ENCODE measurements at places on chromosomes 13 and 19.
A peak's percentile ranks its signal among the peaks of the same experiment; 100 is the strongest.

DNA sequence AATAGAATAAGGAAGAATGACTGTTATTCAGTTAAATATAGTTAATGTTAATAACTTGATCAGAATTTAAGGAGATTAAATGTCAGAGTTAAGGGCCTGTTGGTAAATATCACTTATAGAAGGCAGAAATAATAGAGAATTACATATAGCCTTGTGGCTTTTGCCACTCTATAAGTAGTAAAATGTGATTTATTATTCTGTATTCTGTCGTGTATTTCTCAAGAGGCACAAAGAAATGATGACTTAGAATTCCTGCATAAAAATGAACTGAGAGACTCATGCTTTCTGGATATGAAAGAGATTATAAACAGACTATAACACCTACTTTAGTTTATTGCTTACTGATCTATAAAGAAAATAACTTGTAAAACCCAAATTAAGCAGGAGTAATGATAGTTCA is 40.1 kb downstream of the GPC6 start:
- DNase-seq = no peak

DNA sequence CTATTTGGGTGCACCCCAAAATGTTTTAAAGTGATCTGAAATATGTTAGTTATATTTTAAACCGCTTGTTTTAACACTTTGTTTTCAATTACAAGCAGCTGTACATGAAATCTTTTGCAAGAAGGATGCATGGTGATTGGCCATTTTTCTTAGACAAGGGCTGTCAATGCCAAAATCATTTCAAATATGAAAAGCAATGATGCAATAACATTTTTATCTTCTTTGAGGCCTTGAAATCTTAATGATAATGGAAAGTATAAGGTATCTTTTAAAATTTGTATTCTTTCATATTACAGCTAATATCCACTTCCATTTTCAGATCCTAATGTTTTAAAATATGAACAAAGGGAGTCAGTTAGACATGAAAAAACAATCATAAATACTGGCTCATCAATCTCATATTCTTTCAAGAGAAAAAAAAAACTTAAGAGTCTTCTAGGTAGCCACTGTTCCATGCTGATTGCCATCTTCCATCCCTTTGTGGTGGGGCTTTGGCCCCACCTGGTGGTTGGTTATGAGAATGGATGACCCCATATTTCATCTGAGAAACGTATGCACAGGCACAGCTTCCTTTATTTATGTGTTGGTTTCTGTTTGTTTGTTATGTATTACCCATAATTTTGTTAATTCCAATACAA is 330.3 kb upstream of the MIR17HG start:
- DNase-seq = peak; percentile 13

DNA sequence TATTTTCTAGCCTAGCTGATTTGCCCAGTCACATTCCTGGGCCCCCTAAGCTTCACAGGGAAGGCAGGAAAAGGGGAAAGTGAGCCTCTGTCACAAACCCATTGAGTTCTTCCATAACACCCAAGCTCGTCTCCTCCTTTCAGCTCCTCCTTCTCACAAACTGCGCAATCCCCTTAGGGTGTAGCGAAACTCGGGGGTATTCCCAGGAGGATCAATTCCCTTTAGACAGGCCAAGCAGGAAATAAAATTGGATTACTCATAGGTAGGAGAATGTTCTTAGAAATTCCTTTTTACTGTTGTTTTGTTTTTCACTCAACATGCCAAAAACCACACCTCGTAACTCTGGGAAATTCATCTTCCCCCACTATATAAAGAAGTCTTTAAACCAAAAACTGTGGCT is 139.3 kb downstream of the IRS2 start:
- no peak for DNase-seq

- DNase-seq = no peak
Observed at GRCh38 chr13:59261928-59262488, 901.7 kb downstream of the DIAPH3 start.

DNA sequence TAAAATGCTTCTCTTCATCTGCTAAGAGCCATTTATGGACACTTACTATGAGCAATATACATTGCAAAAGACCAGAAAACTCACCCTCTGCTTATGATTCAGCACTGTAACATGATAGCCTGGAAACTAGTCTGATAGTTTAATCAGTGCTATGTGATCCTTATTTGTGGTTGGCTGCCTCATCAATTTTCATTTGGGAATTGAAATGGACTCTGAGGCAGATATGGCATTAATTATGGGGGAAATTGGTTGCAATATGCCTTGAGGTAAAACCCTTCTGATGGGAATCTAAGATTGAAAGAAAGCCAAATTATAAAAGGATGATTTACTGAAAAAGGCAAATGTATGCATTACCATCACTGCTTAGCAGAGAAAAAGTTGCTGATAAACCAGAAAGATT is 33.5 kb downstream of the FAM216B start:
- DNase-seq = no peak

DNA sequence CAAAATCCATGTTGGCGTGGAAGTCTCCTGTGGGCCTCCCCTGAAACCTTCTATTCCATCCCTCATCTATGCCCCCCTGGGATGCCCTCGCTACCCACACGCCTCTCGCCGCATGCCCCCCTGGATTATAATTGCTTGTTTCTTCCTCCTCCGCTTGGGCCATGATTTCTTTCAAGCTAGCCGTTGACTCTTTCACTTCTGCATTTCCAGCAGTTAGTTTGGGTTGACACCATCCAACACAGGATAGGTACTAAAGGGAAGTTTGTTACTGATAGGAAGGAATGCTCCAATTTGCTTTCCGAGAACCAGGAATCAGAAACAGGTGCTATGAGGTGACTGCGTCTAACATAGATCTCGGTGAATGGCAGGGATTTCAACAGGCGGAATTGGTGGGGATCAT is 7.7 kb upstream of the SLC25A15 start:
- no peak for DNase-seq

DNA sequence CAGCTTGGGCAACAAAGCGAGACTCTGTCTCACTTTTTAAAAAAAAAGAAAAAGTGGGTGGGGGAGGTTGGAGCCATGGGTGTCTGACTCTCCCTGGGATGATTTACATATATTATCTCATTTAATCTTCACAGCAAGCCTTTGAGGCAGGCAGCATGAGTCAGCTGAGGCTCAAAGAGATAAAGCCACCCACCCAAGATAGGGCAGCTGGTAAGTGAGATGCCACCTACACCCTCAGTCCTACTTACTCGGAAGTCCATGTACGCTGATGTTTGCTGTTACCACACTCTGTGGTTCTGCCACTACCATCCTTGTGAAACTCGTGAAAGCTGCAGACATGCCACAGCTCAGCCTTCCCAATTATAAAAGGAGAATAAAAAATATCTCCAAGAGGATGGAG is 142.0 kb upstream of the TSHZ3 start:
- no peak for DNase-seq

- no peak for DNase-seq
Observed at GRCh38 chr13:25372284-25373081, 709 bp downstream of the ATP8A2 start.

DNA sequence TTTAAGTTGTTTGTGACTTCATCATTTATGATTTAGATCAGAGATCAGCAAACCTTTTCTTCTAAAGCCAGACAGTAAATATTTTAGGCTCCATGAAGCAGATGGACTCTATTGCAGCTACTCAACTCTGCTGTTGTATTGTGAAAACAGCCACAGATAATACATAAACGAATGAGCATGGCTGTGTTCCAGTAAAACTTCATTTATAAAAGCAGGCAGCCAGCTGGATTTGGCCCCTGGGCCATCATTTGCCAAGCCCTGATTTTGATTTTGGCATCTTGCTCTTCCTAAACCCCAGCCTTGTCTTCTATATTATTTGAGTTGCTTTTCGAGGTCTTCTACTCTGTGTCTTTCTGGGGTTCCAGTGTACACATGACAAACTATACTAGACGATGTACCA is 41.3 kb downstream of the RNASEH2B start:
- DNase-seq = no peak

DNA sequence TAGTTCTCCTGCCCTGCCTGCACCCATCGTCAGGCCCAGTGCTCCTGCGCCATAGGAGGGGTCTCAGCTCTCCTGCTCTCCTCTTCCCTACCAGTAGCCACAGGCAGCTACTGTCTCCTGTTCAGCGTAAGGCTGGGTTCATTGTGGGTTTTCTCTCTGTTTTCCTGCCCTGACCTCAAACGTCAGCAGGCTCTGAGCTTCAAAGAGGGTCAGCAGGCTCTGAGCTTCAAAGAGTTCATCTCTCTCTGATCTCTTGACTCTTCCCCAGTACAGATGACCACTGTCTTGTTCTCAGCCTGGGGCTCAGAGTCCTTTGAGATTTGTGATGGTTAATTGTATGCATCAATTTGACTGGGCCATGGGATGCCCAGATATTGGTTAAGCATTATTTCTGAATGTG is 4.6 kb upstream of the CPB2 start:
- no peak for DNase-seq

DNA sequence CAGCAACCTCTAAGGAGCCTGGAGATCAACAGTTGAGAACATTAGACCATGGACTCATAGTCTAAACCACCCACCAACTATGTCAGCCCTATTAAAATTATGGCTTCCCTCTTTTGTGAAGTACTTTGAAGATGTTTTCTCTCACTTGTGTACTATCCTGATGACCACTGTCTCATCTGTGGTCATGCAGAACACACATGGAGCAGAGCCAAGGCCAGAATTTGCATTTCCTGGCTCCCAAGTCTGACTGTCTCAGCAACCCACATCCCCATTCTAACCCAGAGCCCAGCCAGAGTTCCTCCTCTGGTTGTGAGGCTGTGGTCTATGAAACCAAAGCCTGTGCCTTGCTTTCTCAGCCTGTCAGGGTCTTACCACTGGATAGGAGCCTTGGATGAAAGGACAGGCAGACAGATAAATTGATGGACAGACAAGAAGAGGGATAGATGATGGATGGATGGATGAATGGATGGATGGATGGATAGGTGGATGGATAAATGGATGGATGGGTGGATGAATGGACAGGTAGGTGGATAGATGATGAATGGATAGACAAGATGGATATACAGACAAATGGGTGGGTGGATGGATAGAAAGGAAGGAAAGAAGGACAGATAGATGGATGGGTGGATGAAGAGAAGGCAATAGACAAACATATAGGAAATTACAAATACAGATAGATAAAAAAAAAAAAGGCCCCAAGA is 35.4 kb downstream of the ZNF557 start:
- no peak for DNase-seq

GRCh38 chr19:29060813-29061364 is 152.1 kb downstream of the UQCRFS1 start:
- no peak for DNase-seq

DNA sequence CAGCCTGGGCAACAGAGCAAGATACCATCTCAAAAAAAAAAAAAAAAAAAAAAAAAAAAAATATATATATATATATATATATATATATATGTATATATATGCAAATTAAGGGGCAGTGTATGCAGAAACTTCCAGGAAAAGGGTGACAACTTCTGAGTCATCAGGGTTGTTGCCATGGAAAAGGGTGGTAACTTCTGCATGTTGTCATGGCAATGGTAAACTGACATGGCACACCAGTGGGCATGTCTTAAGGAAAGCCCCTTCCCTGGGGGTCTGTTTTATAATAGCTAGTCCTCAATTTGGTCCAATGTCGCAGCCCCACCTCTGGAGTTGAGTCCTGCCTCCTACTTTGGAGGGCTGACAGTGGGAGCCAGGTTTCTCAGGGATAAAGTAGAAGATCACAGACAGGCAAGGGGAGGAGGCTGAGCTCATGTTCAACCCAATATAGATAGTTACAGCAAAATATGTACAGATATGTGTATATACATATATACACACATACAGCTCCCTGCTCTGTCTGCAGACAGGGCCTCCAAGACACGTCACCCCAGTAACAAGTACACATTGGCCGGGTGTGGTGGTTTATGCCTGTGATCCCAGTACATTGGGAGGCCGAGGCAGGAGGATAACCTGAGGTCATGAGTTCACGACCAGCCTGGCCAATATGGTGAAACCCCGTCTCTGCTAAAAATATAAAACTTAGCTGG is 7.2 kb upstream of the FCHO1 start:
- no peak for DNase-seq

DNA sequence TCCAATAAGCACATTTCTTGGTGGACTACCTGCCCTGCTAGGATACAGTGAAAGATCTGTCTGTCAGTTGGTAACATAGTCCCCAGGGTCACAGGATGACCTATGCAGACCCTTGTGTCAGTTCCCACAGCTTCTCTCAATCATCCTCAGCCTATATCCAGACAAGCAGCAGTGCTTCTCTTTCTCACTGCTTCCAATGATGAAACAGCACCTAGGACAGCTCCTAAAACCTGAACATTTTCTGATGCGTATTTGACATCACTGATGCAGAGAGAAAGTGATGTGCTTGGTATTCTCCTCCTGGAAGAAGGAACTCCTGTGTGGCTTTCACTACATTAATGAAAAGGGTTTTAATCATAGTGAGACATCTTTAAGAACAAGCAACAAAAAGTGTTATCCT is 43.7 kb downstream of the ZNF557 start:
- DNase-seq = no peak

GRCh38 chr13:92658293-92658692 is 568.3 kb upstream of the GPC6 start:
- no peak for DNase-seq

- peak; percentile 39 for DNase-seq
Observed at GRCh38 chr13:76885203-76886004, 801 bp downstream of the KCTD12 start.

GRCh38 chr13:85741017-85741416 is 58.2 kb downstream of the SLITRK6 start:
- DNase-seq = no peak

DNA sequence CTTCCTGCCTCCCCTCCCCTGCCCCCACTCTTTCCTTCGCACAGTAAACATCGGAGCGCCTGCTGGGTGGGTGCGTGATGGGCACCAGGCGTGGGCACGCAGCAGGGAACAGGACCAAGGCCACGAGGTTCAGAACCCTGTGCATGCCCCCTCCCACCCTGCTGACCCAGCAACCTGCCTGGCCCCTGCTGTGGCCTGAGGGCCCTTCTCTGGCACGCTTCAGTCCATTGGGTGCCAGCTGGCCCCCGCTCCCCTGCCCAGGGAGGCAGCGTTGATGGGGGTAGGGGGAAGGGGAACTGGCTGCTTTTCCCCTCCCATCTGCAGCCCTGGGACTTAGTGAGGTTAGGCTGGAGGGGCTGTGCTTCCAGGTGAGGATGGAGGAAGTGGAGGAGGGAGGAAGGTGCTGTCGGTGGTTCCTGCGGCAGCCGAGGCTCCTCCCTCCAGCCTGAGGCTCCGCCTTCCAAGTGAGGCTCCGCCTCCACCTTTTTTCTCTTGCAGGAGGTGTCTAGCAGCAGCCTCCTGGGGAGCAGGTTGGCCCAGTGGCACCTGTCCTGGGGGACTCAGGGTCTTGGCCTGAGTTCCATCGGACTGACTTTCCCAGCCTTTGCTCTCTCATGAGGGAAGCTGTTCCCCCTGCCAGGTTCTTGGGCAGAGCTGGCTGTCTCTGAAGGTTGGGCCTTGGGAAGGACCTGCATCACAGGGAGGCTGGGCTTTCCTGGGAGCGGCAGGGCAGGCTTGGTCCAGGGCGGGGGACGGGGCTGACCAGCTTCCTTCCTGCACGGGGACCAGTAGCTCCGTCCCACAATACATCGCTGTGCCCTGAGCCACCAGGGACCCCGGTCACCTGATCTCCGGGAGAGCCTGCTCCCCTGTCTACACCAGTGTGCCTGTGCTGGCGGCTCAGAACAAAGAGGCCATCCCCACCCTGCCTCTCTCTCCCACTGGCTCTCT is 7.3 kb downstream of the PIAS4 start:
- no peak for DNase-seq

GRCh38 chr13:97502181-97502580 is 68.2 kb downstream of the RAP2A start:
- no peak for DNase-seq
